Neural crest cell (in vitro differentiated cells): ENCODE measurements at places on chromosomes 1 and 21. TPM values are rescaled to one million over a fixed set of nuclear protein-coding genes. Genes with fewer than 3 reads are reported as not detected.

DNA sequence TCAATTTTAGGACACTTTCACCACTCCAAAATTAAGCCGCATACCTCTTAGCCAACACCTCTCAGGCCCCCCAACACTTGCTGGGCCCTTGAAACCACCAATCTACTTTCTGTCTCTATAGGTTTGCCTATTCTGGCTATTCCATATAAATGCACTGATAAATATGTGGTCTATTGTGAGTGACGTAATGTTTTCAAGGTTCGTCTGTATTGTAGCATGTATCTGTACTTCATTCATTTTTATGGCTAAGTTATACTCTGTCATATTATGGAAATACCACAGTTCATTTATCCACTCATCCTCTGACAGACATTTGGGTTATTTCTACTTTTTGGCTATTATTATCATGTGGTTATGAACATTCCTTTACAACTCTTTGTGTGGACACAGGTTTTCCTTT, 359.9 kb upstream of the ST6GALNAC5 start:
- H3K27me3 ChIP-seq: no peaks in the 10 kb centered on the region
- H3K36me3 ChIP-seq: peaks cover 2% of the 10 kb centered on the region
- H3K27ac ChIP-seq: no peak overlapping the region
- no peak for DNase-seq
- H3K4me1 ChIP-seq: peaks cover 44% of the 10 kb centered on the region

DNA sequence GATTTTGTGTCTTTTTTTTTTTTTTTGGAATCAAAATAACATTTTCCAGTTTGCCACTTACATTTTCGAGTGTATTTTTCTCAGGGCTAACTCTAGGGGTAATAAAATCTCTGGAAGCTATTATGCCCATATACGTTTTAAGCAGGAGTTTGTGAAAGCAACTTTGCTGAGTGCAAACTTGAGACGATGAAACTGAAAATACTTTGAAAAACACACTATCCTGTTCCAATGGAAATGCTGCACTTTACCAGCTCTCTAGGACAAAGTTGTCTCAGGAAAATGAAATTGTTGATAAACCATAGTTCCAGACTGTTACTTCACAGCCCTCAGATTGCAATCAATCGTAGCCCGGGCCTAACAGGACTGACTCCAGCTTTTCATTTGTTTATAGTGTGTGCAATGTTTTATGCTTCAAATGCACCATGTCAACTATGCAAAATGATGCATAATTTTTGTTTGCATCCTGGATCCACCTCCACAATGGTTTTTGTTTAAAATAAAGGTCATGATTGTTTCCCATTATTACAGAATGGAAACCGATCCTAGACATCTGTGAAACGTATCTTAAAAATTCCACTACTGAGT, 220.6 kb upstream of the PKN2 start:
- no peak overlapping the region for H3K27ac ChIP-seq
- H3K36me3 ChIP-seq: peaks cover 3% of the 10 kb centered on the region
- DNase-seq: no peak
- peaks cover 7% of the 10 kb centered on the region for H3K27me3 ChIP-seq

- peaks cover 3% of the 10 kb centered on the region for H3K36me3 ChIP-seq
- H3K4me3 ChIP-seq: no peak overlapping the region
- peaks cover 11% of the 10 kb centered on the region for H3K27me3 ChIP-seq
- peaks cover 39% of the 10 kb centered on the region for H3K4me1 ChIP-seq
- no peak for DNase-seq
These were observed 469.0 kb upstream of the VAMP3 start for GRCh38 chr1:7302126-7302525.

DNA sequence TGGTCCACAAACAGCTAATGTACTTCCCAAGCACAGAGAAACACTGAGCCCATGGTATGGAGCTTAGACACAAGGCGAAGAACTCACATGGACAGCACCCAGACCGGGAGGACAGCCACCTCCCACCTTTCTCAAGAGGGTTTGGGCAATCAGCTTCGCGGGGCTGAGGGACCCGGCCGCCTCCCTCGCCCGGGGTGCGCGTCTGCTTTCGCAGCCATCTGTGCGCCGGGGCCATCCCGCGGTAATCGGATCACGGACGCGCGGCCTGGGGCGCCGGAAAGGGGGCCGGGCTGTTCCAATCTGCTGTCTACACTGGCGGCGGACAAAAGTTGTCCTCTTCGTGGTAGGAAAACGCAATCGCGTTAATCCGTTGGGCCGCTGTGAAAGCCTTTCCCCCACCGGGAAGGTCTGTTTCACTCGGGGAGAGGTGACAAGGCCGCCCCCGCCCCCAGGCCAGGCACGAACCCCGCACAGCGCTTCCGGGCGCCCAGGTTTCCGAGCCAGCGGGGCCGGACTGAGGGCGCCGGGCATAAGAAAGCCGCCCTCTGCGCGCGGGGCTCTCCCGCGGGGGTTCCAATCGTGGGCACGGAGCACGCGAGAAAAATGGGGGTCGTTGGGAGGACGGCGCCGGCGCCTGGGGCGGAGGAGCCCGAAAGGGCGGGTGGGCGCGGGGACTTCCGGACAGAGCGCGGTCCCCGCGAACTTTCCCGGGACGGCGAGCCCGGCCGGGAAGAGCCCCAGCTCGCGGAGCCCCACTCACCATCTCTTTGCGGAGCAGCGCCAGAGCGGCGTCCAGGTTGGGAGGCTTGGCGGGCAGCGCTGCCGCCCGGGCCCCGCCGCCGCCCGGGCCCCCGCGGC, 664 bp downstream of the FAM89A start:
- peak overlapping the region; percentile 19 for H3K27ac ChIP-seq
- DNase-seq: peak; percentile 32
- H3K27me3 ChIP-seq: peaks cover 45% of the 10 kb centered on the region
- peak overlapping the region; percentile 91 for H3K4me3 ChIP-seq

DNA sequence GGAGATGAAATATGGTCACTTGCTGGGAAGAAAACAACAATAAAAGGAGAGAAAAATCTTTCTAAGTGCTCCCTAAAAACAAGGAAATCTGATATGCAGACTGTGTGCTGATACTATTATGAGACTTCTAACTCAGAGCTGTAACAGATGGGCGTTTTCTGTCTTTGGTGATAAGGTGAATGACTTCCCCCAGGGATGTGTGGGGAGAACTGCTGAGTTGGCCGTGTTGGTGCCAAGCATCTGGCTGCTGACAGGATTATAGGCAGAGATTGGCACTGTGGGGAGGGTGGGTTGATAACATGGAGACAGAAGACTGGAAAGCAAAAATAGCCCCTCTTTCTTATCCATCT, 438.5 kb upstream of the PLXNA2 start:
- no peaks in the 10 kb centered on the region for H3K36me3 ChIP-seq
- H3K4me3 ChIP-seq: no peak overlapping the region
- peak overlapping the region; percentile 78 for H3K27ac ChIP-seq
- no peaks in the 10 kb centered on the region for H3K4me1 ChIP-seq
- H3K27me3 ChIP-seq: no peaks in the 10 kb centered on the region

GRCh38 chr1:196654271-196654670, 2.4 kb downstream of the CFH start:
- no peaks in the 10 kb centered on the region for H3K27me3 ChIP-seq
- no peak for DNase-seq
- no peak overlapping the region for H3K4me3 ChIP-seq
- H3K4me1 ChIP-seq: no peaks in the 10 kb centered on the region
- H3K27ac ChIP-seq: no peak overlapping the region

DNA sequence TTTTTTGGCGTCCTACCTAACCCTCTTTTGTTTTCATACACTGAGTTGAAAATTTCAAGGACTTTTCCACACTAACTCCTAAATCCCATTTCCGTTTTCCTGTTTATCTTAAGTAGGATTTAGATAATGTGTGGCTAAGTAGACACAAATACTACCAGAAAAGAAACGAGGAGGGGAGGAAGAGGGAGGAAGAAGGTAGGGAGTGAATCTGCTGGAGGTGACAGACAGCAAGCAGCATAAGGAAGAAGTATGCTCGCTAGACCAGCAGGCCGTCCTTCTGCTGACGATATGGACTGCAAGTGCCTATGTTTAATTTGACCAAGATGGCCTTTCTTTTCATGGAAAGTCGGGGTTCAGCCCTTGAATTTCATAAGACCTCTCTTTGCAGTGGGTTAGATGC, 256.9 kb upstream of the RAB4A start:
- H3K4me1 ChIP-seq: no peaks in the 10 kb centered on the region
- H3K36me3 ChIP-seq: no peaks in the 10 kb centered on the region
- H3K27me3 ChIP-seq: peaks cover 29% of the 10 kb centered on the region
- H3K4me3 ChIP-seq: no peak overlapping the region

- no peak overlapping the region for H3K4me3 ChIP-seq
- H3K27ac ChIP-seq: no peak overlapping the region
- H3K36me3 ChIP-seq: no peaks in the 10 kb centered on the region
- no peak for DNase-seq
These were observed 261.4 kb upstream of the C1orf174 start for GRCh38 chr1:4161366-4162006.

DNA sequence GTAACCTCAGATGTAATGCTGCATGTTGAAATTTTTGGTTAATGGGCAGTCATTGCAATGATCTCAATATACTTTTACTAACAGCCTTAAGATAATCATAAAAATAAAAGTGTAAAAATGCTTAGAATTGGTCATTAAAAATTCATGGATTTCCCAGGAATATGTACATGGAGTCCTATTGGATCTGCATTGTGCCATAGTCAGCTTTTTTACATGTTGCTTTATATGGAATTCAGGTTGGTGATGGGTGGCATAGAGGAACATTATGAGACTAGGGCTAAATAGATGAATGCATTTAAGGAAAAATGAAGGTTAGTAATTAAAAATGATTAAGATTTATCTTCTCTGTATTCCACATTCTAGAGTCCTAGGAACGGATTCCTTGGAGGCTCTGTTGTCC, 103.2 kb downstream of the SLC35F3 start:
- H3K36me3 ChIP-seq: no peaks in the 10 kb centered on the region
- no peak overlapping the region for H3K4me3 ChIP-seq
- H3K27me3 ChIP-seq: peaks cover 12% of the 10 kb centered on the region
- no peak for DNase-seq

DNA sequence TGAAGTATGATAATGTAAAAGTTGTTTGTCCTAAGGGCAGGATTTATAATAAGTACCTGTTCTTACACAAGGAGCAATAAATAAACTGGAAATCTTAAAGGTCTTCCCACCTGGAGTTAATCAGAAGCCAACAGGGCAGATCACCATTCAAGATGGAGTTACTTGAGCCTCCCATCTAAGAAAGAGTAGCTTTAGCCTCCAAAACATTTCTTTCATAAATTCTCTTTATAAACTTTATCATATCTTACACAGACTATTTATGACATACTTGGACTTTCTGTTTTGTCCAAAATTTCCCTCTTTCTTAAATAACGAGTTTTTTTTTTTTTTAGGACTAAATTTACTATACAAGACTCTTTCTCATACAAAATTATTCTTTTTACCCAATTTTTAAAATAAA, 18.5 kb downstream of the OR2T1 start:
- DNase-seq: no peak
- no peak overlapping the region for H3K27ac ChIP-seq
- H3K27me3 ChIP-seq: no peaks in the 10 kb centered on the region
- no peak overlapping the region for H3K4me3 ChIP-seq
- peaks cover 2% of the 10 kb centered on the region for H3K36me3 ChIP-seq
- no peaks in the 10 kb centered on the region for H3K4me1 ChIP-seq

GRCh38 chr1:18948048-18948912, 8.2 kb downstream of the IFFO2 start:
- DNase-seq: no peak
- no peaks in the 10 kb centered on the region for H3K36me3 ChIP-seq
- peak overlapping the region; percentile 97 for H3K27ac ChIP-seq
- peaks cover 54% of the 10 kb centered on the region for H3K4me1 ChIP-seq

S100A12 gene
- total RNA-seq: not detected in 2 replicates
